SJSA1 (cell line): ENCODE measurements at places on chromosomes 13 and 19.

GRCh38 chr13:48944221-48944620 is 31.5 kb upstream of the FNDC3A start:
- DNase-seq: no peak

GRCh38 chr13:31131470-31131961 is 30.2 kb downstream of the HSPH1 start:
- DNase-seq: no peak

- no peak for DNase-seq
Observed at GRCh38 chr19:54918499-54918898, 12.6 kb downstream of the NCR1 start.

DNA sequence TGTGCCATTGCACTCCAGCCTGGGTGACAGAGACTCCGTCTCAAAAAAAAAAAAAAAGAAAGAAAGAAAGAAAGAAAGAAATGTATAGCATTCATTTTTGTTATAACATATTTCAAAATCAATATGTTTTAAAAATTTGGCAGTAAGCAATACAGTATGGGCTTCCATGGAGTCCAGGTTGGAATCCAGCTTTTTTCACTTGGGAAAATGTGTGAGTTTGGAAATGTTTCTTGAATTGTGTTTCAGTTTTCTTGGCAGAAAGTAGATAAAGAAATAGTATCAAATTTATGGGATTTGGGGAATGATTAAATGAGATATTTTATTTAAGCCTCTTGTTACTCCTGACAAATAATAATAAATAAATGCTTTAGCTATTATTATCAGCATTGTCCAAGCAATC is 225.6 kb downstream of the PCDH9 start:
- DNase-seq: no peak

DNA sequence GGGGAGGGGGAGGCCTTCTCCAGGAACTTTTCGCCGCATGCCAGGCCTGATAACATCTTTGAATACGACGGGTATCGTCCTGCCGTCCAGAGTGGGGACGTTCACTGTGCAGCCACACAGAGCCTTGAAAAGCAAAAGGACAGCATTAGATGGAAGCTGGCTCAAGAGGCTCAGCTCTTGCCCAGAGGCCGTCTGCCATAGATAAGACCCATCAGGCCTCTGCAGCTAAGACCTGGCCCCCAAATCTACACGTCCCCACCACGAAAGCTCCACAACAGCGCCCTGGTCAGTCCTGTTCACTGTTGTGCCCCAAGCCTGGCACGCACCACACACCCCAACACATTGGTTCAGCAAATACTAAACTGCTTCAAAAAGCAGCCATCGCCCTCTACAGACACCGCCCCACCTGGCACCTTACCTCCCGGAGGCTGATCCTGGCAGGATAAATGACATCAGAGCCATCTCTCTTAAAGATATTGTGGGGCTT is 2.1 kb downstream of the DNAJB1 start:
- DNase-seq: no peak
